ENCODE measurements at places on chromosomes 11 and 22.
A peak's percentile ranks its signal among the peaks of the same experiment; 100 is the strongest.

GRCh38 chr11:36865846-36866245 is 267.8 kb upstream of the RAG2 start:
- no peak for DNase-seq

GRCh38 chr22:46453006-46453828 is 84.2 kb downstream of the CELSR1 start:
- no peak for DNase-seq

DNA sequence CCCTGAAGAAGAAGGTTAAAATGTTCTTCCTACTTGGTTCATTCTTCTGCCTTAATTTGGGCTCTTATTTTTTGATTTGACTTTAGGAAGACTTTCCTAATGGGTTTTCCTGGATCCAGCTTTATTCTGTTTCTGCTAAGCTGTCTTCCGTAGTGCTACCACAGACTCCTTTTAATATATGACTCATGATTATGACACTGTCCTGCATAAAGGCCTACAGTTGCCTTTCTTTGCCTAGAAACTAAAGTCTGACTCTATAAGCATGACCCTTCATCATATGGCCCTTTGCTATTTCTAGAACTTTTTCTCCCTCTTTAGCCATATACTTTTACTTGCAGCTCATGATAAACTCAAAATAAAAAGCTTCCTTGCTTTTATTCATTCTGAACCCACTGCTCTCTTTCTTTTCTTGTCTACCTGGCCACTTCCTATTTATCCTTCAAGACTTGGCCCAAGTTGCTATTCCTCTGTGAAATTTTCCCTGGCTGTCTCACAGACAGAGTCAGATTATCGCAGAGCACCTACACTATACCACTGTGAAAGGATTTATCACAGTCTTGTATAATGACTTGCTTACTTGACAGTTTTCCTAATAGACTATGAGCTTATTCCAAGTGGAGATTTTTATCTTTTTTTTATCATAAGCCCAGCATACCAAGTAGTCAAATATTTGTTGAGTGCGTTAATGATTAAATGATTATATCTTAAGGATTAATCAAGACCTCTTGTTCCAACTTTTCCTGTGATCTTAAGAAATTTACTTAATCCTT is 24.7 kb downstream of the TBCEL start:
- peak; percentile 31 for DNase-seq

DNA sequence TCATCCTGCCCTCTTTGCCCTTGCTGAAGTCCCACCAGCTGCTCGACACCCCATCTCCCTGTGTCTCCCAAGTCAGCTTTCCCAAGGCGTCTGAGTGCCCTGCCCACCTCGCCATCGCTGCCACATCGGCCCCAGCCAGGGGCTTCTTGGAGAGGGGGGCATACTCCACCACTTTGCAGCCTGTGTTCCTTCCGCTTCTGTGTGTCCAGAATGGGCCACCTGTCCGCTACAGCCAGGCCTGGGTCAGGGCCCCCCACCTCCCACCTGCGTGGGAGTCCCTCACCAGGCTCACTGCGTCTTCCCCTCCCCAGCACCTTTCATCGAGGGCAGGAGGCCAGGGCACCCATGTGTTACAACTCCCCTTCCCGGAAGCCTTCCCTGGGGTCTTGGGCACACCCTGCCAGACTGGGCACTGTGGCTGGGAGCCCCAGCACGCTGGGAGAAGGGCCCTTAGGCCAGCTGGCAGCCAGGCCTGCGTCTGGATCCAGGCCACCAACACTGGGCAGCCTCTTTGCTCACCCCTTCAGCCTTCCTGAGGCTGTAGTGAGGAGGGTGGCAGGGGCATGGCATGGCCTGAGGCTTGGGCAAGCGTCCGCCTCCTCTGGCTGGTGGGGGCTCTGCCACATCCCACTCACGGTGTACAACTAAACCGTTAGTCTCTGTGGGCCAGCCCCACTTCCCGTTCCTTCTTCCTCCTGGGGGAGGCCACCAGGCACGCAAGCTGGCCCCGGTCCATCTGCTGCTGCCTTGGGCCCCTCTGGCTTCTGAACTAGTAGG is 13.4 kb downstream of the CPT1A start:
- DNase-seq = no peak

DNA sequence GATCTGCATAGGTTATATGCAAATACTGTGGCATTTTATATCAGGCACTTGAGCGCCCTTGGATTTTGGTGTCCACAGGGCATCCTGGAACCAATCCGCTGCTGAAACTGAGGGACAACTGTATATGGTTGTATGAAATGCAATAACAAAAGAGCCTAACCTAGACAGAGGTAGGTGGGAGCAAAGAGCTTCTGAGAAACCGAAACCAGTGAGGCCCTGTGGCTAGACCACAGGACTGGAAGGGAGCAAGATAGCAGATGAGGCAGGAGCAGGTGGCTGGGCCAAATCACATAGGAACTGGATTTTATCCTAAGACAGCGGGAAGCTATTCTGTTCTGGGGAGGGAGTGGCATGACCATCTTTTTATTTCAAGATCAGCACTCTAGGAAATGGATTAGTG is 30.1 kb downstream of the RCN1 start:
- no peak for DNase-seq

DNA sequence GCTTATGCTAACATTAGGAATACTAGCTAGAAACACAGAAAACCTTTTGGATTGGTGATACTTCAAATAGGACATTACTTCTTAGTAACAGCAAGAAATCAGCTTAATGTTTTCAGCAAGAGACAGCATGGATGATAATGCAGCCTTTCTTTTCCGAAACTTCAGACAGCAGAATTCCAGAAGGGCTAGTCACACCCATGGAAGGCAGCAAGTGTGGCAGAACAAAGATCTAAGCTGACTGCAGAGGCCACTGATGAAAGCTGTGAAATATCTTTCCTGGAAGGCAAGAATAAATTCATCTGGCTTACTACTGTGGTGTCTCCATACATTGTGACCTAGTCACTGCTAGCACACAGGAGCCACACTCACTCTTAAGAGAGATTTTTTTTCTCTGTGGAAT is 100.3 kb downstream of the CCDC83 start:
- peak; percentile 59 for DNase-seq

All from LHCN-M2 (cell line).